ENCODE measurements at places on chromosomes 5 and 9.

DNA sequence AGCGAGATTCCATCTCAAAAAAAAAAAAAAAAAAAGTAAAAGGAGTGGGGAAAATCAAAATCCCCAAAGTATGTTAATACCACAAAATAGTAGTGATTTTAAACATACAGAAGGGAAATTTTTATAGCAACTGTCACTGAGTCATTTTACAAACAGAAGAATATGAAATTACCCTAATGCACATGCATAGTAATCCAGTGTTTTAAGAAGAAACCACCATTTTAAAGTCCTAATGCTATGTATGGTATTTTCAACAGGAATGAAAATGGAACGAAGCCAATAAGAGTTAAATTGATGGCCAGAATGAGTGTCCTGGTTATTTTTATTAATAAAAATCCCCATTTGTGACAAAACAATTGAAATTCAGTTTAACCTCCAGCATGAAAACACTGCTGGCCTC lies 26.7 kb upstream of the NXNL2 start:
- DNase-seq = no peak

DNA sequence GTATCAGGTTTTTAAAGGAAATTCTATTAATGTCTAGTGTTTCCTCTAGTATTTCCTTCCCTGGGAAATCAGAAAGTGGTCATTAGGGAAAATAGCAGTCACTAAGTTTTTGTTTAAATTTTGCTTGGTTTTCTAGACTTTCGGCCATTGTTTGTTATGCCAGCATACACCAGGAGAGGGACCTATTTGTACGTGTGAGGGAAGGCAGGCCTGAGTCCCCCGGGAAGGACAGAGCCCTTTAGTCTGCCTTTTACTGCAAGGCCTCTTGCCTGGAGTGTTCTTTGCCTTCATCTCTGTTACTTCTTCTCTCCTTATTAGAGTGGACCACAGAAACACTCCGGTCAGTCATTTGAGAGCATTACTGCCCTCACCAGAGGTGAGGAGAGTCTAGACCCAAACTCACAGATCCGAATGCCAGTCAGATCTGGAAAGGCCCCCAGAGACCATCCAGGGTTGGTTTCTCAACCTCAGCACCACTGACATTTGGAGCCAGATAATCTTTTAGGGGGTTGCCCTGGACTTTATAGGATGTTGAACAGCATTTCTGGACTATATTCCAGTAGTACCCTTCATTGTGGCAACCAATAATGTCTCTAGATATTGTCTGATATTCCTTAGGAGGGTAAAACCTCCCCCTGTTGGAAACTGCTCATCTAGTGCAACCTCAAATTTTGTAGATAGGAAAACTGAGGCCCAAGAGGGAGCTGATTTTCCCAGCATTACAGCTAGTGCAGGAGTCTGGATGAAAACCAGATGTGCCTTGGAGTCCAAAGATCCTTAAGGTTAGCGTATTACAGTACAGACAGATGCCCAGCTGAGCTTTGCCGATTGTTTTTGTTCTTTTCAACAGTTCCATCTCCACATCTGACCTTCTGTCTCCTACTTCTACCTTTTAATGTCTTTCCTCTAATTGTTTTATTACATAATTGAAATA lies 93.0 kb upstream of the NIPAL4 start:
- DNase-seq = no peak

- DNase-seq = no peak
These were observed 102.2 kb downstream of the PLPP1 start for GRCh38 chr5:55432549-55432948.

DNA sequence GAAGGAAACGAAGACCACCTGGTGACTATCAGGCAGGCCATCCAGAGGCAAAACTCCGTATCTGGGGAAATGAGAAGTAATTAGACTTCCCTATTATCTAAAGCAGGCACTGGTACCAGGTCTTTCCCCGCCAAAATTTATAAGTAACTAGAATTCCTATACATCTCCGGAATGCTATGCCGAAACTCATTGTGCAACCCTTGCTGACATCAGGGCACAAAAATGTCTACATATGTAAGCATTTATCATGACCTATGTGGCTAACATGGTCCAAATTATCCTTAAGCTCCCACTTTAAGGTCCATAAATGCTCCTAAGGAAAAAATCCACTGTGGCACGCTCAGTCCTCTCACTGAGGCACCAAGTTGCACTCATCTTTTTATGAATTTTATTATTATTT lies 17.8 kb downstream of the ACTL7B start:
- no peak for DNase-seq

GRCh38 chr5:179240561-179240960 lies 104.7 kb downstream of the ADAMTS2 start:
- no peak for DNase-seq

GRCh38 chr5:172647352-172648012 lies 6.4 kb downstream of the NEURL1B start:
- DNase-seq = no peak

- no peak for DNase-seq
These were observed 10.4 kb upstream of the PCDHGC3 start for GRCh38 chr5:141465351-141465750.

DNA sequence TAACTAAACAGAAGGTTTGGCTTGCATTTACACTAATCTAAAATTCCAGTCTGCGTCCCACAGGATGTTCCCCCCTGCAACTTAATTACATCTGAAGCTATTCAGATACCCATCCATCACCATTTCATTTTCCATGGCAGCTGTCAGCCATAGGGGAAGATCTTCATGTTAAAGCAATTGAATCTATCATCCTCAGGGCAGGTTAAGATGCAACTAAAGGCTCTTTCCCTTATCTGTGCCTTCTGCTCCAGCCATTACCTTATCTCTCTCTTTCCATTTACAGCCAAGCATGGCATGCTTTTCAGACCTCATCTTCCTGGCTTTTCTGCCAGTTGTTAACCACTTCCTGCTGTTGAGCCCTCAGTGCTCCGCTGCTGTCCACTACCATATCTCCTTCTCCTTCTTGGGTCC lies 15.8 kb upstream of the HACD4 start:
- no peak for DNase-seq

DNA sequence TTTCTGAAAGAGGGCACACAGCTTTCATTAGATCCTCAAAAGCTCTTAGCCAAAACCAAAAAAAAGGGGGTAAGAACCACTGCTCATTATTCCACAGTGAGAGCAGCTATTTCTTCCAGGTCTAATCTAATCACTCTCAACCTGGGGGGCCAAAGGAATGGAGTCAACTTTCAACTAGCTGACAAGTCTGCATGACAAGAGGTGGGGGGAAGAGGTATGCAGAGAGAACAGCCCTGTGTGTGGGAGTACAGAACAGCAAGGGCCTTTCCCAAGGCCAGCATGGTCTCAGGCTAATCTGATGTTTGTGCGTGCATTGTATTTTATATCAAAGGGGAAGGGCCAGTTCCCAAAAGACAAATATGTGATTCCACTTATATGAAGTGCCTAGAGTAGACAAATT lies 36.9 kb upstream of the PIP5K1B start:
- no peak for DNase-seq

- DNase-seq = no peak
These were observed 2.7 kb upstream of the LCN12 start for GRCh38 chr9:136949239-136949816.

- no peak for DNase-seq
These were observed 154.2 kb upstream of the ZNF366 start for GRCh38 chr5:72661405-72661804.

GRCh38 chr5:6633469-6634245 lies 417 bp downstream of the SRD5A1 start:
- DNase-seq = no peak

DNA sequence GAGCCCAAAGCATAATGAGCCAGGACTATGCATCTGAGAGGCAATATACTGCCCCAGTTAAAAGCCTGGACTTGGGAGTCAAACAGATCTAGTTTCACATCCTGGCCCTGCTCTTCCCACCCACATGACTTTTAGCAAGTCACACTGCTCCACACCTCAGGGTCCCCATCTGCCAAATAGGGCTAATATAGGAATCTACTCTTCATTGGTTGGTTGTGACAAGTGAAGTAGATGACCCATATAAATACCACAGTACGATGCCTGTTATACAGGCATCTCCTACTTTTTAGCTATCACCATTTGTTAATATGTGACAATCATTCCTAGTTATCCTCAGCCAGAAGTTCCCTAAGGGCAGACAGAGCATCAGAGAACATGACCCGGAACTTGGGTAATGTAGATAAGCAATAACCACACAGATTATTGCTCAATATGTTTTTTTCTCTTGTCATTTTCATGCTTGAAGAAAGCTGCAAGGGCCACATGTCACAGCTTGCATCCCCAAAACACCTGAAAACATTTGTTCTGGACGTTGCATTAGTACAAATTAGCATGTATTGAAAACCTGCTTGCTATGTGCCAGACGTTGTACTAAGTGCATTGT lies 20.4 kb downstream of the ADAM19 start:
- DNase-seq = no peak

DNA sequence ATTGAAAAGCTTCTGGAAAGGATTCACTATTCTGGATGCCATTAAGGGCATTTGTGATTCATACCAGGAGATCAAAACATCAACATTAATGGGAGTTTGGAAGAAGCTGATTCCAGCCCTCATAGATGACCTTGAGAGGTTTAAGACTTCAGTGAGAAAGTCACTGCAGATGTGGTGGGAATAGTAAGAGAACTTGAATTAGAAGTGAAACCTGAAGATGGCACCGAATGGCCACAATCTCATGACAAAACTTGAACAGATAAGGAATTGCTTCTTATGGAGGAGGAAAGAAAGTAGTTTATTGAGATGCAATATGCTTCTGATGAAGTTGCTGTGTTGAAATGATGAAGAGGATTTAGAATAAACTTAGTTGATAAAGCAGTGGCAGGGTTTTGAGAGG lies 254.6 kb upstream of the SLC24A2 start:
- DNase-seq = no peak

- no peak for DNase-seq
These were observed 19.1 kb downstream of the ERMP1 start for GRCh38 chr9:5813824-5814223.

- no peak for DNase-seq
These were observed 22.3 kb upstream of the NPM1 start for GRCh38 chr5:171365351-171365750.

DNA sequence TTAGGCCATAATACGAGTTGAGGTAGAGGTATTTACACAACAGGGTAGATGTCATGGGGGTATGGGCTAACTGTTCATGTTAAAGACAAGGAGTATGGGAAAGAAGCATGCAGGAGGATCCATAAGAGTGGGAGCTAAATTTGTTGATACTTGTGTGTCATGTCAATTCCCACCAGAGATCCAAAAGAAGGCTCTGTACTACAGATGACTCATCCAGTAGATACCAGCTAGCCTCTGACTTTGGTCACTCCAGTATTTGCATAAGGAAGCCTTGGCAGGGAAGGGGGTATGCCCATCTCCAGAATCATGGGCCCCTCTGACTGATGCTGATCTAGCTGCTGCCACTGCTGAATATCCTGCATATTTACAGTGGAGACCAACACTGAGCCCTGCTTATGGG lies 743.7 kb upstream of the GRAMD2B start:
- no peak for DNase-seq

DNA sequence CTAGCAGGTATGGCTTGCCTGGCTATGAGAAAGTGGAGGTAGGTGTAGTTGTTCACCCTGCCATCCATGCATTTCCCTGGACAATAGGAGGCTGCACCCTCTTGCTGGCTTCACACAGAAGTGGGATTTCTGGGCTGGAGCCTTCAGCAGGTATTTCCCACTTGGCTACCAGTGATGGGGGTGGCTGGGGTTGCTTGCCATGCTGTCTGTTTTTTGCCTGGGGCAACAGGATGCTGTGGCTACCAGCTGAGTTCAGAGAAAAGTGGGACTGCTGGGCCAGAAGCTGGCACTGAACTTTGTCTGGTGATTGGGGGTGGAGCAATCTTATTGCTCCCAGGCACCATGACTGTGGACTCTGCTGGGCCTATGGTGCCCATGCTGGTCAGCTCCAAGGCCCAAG lies 299.6 kb downstream of the FAM170A start:
- DNase-seq = no peak

DNA sequence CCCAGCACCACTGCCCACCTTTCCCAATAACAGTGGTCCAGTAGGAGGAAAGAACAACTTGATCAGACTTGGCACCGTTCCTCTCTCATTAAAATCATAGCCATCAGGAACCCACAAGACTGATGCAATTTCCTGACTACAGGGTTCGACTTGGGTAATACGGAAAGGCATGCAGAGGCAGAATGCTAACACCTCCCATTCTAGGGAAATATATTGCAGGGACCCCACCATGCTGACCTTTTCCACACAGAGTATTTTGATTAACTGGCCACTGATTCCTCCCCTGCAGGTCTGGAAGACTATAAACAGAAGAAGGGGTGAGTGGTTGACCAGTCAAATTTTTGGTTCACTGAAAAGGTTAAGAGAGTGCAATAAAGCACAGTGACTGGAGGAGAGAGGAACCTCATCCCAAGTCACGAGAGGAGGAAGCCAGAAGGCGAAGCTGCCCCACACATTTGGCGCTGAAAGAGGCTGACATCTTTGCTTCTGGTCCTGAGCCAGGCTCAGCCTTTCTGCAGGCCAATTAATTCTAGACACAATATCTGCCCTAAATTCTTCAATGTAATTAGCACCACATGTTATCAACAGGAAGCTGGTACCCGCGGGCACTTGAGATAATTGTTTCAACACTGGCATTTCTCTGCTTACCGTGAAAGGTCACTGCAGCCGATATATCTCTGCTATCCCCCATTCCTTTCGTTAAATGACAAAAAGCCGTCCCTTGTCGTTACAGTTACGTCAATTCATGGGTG lies 64.7 kb upstream of the SPOCK1 start:
- DNase-seq = no peak

- DNase-seq = no peak
These were observed 802.2 kb downstream of the CDH12 start for GRCh38 chr5:22050931-22051330.

- DNase-seq = no peak
These were observed 300 bp upstream of the SVEP1 start for GRCh38 chr9:110579862-110580219.

DNA sequence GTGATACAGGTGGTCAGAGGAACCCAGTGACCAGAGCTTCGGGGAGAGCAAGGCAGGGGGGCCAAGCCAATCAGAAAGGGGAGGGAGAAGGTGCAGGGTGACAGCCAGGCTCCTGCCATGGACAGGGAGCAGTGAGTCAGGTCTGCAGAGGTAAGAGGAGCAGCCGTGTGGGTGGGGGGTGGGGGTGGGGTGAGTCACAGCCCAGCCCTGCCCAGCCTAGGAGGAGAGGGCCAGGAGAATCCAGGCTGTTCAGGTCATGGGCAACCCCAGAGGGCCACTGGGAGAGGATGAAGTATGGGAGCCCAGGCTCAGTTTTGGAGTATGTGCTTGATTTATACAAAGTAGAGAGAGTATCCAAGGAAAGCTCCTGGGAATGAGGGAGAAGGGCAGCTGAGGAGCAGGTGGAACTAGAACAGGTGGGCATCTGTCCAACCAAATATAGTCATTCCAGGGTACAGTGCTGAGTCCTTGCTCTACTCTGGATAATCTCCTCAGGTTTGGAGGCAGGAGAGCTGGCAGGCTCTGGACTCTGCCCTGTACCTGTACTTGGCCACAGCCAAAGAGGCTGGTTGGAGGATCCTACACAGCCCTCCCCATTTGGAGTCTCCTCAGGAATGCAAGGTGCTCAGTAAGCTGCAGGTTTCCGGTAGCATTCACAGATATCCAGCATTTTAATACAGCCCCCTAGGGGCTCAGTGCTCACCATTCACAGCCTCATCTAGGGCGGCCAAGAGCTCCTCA lies 1.6 kb downstream of the HBEGF start:
- peak; percentile 28 for DNase-seq

- no peak for DNase-seq
These were observed 533.4 kb downstream of the PTPRD start for GRCh38 chr9:10079284-10079964.

Measured in stimulated activated naive CD4-positive, alpha-beta T cell treated with Interleukin-2 at 50 U/mL for 16 hours (primary cell).